ENCODE measurements at places on chromosomes 5 and 9.
A peak's percentile ranks its signal among the peaks of the same experiment; 100 is the strongest.

DNA sequence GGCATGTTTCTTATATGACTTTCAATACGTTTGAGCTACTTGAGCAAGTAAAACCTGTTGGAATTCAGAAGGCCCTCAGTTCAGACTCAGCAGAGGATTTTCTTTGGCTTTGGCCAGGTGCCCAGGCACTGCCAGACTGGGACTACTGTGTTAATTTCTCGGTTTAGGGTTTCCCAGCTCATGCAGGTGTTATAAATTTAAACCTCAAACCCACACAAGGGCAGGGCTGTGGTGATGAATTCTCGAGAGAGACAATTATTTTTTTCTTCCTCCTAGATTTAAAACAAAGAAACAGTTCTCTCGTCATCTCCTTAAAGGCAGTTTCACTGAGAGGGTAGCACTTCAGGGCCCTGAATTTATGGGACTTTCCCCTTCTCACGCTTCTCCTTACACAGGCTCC, 406.0 kb upstream of the PIK3R1 start:
- no peak for DNase-seq

DNA sequence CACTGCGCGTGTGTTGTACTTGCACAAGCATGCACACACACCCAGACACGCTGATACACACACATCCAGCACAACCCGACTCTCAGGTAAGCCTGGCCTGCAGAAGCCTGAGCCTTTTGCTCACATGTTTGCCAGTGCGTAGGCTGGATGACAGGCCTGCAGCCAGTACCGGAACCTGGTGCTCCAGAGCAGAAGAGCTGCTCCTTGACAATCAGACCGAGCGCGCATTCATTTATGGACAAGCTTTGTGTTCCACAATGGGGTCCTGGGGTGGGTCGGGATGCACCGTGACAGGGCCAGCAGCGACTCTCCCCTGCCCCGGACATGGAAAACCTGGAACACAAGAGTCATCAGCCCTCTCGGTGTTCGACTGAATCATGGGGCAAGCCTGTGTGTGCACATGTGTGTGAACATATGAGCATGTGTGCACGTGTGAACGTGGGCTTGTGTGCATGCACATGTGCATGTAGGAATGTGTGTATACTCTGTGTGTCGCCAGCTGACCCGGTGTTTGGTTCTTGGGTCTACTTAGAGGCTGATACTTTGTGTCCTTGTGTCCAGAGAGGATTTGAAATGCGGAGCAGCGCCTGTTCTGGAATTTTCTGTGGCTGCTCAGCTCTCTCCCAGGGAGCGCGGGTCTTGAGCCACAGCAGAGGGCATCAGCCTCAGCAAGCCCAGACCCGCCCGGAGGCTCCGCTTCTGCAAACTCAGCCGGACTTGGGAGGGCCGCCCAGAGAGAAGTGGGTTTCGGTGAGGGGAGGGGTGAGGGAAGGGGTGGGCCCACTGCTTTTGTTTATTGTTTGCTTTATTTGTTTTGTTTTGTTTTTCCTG, 32.2 kb downstream of the IRX4 start:
- DNase-seq = peak; percentile 40

- DNase-seq = no peak
These were observed 182.5 kb downstream of the GAPVD1 start for GRCh38 chr9:125444166-125444565.

DNA sequence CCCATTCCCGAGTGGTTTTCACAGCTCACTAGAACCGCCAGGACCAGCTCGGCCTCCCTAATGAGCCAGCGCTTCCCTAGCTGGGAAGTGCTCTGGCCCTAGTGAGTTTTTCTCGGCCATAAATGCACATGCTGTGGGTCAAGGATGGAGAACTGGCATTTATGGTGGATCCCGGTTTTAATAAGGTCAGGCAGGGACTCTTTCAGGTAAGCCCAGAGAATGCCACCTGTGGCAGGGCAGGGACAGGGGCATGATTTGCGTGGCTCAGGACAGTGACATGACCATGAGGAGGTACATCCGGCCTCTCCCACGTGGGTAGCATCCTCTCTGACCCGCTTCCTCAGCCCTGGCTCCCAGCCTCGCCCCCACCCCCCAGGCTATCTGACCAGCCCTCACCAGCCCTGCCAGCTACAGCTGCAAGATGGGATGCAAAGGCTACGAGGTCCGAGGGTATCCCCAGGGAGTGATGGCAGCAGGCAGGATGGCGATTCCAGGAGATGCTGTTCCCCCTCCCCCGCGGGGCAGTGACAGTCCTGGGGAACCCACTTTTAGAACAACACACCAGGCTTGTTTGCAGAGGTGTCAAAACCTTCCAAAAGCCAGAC, 60.3 kb upstream of the ADAMTS2 start:
- DNase-seq = no peak

DNA sequence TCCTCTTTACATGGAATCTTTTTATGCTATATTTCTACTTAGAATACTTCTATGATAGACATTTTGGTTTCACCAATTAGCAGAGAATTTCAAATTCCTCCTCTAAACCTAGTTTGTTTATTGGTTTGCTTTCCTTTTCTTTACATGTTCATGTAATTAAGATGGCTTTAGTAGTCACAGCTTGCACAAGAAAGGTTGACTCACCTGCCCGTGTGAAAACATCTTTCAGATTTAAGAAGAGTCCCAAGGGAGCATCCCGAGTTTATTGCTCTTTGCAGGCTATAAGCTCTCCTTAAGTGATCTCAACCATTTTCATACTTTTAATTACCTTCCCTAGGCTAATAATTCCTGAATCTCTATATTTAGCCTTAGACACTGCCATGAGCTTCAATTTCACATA, 28.9 kb downstream of the TYRP1 start:
- DNase-seq = peak; percentile 8

DNA sequence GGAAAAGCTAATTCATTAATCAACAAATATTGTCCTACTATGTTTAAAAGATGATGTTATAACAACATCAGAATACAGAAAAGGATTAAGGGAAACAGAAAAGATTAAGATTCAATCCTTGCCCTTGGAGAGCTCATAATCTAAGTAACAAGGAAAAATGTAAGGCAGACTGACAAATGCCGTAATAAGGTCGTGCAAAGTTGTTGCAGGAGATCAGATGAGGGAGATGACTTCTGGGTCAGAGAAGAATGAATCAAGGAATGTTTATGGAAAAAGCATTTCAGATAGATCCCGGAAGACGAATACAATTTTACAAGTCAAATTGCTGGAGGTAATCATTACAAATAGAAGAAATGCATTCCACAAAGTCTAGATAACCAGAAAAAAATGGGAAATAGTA, 6.4 kb downstream of the ADAMTS6 start:
- DNase-seq = no peak

- no peak for DNase-seq
These were observed 114.6 kb upstream of the MAP3K1 start for GRCh38 chr5:56700711-56701110.

GRCh38 chr5:140548300-140548688, 832 bp downstream of the EIF4EBP3 start:
- DNase-seq = no peak

- no peak for DNase-seq
These were observed 1.3 kb downstream of the TNFSF15 start for GRCh38 chr9:114804505-114804904.

DNA sequence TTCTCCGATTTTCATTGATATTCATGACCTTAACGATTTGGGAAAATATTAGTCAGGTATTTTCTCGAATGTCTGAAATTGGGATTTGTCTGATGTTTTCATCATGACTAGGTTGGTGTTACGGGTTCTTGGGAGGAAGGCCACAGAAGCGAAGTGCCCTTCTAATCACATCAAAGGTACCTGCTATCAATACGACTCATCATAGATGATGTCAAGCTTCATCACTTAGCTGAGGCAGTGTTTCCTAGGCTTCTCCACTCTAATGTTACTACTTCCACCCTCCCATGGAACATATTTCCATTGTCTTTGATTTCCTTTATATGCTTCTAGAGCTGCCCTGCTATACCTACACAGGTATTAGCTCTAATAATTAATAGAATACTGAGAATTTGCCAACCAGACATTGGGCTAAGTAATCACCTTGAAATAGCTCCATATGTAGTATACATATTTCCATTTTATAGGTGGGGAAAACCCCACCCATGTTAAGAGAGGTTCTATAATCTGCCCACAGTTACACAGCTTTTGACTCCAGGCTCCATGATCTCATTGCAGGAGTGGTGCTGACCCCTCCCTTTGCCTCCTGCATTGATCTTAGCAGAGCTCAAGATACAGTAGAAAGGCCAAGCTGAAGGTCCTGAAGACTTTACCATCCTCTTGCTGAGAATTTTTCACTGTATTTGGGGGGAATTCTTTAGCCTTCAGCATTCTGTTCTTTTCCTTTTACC, 238.6 kb upstream of the ADAMTSL1 start:
- no peak for DNase-seq

DNA sequence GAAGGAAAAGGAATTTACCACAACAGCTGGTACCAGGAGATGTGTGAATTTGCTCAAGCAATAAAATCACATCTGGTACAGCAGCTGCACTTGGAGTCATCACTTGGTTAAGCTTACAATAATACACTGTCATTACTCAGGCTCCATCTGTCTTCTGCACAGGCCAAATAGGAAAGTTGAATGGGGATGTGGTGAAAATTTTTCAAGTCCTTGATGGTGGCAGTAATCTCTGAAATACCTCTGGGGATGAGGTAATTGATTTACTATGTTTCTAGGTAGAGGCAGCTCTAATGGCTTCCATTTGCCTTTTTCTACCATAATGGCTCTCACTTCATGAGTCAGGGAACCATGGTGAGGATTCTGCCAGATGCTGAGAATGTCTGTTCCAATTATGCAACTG, 206.8 kb upstream of the ATP10B start:
- DNase-seq = no peak

DNA sequence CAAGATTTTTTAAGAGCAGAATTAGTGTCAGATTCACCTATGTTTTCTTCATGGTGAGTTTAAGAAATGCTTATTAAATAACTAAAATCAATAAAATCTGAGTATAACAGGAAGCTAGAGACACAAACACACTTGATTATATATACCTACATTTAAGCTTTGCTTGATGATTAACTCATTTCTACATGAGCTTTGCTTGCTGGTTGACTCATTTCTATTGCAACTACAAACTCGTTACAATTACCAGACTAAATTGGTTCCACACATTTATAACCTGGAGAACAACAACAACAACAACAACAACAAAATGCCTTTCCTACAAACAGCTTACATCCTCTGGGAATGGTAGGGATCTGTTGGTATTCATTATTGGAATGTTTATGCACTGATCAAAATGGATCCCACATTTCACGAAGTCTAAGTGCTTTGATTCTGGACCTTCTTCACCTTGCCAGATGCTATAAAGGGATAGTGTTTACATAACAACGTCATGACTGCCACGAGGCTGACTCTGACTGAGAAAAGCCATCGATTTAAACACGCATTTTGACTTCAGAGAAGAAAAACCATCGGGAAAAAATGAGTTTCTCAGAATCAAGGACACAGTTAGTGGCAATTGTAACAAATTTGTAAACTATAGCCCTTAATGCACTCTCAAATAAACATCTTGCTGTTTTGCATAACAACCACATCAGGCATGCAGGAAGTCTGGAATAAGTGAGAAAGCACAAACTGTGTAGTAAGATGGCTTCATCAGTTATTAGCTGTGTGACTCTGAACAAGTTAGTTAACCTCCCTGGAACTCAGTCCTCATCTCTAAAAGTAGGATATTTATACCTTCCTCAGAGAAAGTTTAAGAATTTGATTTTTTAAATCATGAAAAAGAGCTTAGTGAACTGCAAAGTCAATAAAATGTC, 49.8 kb downstream of the RASEF start:
- no peak for DNase-seq

GRCh38 chr5:170791325-170791954, 7.9 kb downstream of the GABRP start:
- peak; percentile 43 for DNase-seq

Data from DMS79 treated with DMSO at 0.1 percent for 48 hours (cell line).